ENCODE measurements at places on chromosomes 5 and 9.

GRCh38 chr9:8078641-8079140 lies 279.1 kb upstream of the DMAC1 start:
- DNase-seq, result no peak

- no peak for DNase-seq
Observed at GRCh38 chr5:136132087-136132486, 558 bp upstream of the SMAD5 start.

- no peak for DNase-seq
Observed at GRCh38 chr9:99878651-99879050, 27.8 kb upstream of the STX17 start.

DNA sequence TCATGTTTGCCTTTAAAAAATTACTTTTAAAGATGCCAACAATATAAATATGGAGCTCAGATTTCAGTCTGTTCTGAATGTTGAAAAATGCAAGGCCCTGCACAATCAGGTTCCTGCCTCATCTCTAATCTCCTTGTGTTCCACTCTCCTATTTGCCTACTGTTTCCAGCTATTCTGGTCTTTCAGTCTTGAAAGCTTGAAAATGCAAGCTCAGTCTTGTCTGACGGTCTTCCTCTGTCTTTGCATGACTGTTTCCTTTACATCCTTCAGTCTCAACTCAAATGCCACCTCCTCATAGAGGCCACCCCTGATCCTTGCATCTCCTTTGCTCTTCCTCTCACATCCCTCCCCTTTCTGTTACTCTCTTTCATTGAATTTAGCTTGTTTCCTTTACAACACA lies 354.9 kb downstream of the KIF4B start:
- DNase-seq, result no peak

- no peak for DNase-seq
Observed at GRCh38 chr5:61801174-61801573, 469.1 kb downstream of the ZSWIM6 start.

- DNase-seq, result no peak
Observed at GRCh38 chr9:133701321-133701980, 36.7 kb downstream of the SARDH start.

GRCh38 chr9:89640361-89640760 lies 35.5 kb downstream of the GADD45G start:
- DNase-seq, result no peak

DNA sequence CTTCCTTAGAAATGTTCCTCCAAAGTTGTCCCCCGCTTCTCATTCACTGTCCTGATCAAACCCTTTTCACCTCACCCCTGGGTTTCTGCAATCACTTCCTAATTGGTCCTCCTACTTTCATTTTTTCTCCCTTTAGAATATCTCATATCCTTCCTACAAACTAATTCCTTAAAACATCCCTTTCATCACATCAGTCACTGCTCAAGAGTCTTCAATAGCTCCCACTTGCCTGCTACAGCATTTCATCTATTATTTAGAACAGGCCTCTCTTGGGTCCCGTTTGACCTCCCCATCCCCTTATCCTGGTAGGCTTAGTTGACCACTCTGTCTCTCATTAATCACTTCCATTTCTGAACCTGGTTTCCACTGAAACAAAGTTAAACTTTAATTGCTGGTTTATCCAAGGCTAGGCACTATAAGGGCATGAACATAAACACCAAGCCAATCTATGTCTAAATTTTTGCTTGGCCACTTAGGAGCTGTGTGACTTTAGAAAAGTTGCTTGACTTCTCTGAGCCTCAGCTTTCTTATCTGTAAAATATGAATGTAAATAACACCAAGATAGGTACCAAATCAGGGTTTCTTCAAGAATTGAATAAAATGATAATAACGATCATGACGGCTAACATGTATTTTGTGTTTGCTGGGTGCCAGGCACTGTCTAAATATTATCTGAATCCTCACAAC lies 202.1 kb upstream of the WWC1 start:
- no peak for DNase-seq

DNA sequence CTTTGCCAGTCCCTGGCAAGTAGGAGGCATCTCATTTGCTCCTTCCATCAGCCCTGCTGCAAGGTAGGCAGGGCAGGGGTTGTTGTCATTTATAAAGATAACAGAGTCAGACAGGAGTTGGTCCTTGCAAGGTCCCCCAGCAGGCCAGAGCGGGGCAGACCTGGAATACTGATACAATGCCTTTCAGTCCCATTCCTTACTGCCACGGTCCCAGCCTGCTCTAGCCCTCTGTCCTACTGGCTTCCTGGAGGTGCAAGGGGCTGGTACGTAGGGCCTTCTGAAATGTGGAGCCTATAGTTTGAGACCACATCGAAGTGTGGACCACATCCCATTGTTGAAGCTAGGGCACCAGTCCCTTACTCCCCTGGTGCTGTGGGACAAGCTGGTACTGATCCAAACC lies 42.8 kb upstream of the PITX1 start:
- no peak for DNase-seq

DNA sequence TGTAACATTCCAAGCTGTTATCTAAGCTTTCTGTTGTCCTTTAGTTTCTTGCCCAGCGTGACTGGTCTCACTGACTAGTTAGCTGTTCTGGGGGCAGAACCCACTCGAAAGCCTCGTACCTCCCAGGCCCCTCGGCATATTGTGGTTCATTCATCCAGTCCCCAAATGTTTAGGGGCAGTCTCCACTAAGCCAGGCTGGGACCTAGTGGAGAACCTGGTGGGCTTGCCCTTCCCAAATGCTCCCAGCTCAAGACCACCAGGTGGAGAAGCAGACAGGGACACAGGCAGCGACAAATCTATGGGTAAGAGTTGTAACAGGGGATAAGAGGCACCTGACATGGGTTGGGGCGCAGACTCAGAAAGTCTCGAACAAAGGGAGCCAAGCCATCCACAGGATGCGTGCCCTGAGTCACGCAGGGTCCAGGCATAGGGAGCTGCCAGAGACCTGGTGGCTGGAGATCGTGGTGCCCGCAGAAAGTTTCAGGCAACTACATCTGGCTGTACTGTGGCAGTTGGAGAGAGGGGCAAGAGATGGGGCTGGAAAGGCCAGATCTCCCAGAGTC lies 851 bp upstream of the EEIG1 start:
- no peak for DNase-seq

- no peak for DNase-seq
Observed at GRCh38 chr5:72015103-72015548, 92.1 kb upstream of the MAP1B start.

DNA sequence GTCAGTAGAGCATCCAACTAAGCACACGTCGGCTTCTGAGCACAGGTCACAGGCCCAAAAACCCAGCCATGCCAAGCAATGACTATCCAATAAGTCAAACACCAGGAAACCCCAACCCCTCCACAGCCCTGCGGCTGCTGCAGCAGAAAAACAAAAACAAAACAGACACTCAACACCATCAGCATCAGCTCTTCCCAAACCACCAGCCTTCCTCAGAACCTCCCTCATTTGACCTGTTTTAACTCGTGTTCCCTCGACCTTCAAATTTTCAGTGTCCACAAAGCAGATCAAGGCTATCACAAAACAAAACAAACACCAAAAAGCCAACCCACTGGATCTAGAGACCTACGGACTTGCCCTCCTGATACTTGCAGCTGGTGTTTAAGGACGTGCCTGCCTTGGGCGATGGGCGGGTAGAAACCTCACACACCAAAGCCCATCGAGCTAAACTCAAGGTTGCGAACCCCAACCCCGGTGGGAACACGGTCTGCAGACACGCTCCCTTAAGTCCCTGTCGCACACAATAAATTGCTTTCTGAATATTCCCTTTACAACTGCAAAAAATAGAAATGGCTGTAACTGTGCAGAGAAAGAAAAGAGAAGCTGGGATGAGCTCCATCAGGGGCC lies 247.1 kb upstream of the ANKRD55 start:
- DNase-seq, result no peak

DNA sequence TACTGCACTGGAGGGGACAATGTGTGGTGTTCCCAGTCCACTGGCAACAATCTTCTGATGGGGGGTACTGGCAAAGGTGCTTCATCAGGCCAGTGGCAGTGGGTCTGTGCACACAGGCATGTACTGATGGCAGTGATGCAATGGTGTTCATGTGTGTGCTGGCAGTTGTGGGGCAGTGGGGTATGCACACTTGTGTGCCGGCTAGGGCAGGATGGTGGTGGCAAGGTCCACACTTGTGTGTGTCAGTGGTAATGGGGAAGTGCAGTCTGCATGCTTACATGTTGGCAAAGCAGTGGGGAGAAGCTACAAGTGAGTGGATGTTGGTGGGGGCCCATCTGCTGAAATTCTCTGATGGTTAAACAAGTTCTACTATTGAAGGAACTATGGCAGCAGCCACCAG lies 504.6 kb upstream of the ZNF462 start:
- no peak for DNase-seq

DNA sequence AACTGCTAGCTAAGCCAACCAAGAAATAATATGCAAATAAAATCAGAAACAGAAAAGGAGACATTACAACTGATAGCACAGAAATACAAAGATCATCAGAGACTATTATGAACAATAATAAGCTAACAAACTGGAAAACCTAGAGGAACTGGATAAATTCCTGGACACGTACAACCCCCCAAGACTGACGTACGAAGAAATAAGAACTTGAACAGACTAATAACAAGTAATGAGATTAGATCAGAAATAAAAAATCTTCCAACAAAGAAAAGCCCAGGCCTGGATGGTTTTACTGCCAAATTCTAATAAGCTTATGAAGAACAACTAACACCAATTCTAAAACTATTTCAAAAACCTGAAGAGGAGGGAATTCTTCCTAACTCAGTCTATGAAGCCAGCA lies 67.9 kb downstream of the EPB41L4A start:
- DNase-seq, result no peak

- no peak for DNase-seq
Observed at GRCh38 chr9:137515338-137515724, 34.9 kb downstream of the PNPLA7 start.

- DNase-seq, result no peak
Observed at GRCh38 chr5:177496727-177497291, 595 bp downstream of the PDLIM7 start.

- DNase-seq, result no peak
Observed at GRCh38 chr5:60634051-60634450, 65.9 kb downstream of the DEPDC1B start.

DNA sequence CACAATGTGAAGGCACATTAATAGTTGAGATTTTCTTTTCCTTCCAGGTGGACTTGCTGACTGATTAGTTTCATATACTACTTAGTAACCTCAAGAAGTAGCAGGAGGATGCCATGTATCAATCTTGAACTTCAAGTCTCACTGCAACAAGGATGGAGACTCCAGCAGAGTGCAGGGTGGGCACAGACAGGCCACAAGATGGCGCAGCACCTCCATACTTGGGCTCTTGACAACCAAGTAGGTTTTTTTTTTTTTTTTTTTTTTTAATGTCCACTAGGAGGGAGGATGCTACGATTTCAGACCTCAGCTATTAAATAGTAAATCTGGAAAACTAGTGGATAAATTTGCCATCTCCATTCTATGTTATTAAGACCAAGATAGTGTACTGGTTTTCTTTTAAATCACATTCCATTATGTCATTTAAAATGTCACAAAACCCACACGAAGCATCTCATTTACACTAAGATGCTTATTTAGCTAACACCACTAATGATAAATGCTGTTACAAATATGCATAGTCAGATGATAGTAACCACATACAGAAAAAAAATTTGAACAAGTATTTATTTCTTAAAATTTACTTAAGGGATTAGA lies 58.6 kb downstream of the IL6ST start:
- no peak for DNase-seq

DNA sequence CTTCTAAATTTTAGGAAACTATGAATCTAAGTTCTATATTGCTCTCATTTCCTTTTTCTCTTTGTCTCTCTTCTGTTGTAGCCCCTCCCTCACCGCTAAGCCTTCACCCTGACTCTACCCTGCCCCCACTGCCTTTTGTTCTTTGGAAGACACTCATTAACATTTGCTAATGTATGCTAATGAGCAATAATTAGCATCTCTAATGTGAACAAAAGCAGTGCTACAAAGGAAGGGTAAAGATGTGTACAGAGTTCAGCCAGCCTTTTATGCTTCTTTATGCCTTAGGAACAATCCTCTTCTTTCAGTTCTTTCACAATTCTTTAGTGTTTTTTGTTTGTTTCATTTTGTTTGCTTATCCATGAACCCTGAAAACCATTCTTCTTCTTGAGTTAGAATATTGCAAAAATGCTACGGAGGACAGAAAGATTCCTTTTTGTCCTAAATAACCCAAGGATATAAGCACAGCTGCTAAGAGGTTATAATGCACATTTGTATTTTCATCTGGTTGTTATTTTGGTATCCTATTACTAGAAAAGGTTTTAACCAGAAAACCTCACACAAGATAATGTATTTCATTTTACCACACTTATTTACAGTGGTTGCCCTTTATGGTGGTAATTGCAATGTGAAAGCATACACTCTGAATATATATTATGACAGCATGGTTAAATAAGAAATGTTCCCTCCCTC lies 159.3 kb downstream of the TMC1 start:
- DNase-seq, result peak; percentile 82

DNA sequence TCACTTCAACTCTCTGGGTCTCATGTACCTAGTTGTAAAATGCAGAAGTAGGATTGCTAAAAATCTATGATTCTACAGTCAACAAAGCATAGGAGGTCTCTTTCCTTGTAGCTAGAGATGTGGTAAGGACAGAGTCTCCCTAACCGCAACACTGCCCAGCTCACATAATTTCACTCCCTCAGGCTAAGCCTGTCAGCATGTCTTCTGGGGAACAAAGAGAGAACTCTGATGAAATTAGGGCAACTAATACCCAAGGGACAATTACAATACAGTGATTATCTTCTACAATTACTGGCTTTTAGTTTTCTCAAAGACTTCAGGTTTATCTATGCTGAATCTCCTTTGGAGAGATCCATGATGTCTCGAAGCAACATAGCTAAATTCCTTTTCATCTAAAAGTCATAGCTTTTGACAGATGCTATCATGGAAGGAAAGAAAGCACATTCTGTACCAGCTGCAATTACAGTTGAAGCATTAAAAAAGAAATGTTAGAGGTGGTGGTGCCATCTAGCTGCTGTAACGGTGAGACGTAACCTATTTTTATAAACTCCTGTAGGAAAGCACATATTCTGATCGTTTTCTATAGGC lies 141.1 kb upstream of the TARS1 start:
- DNase-seq, result no peak

DNA sequence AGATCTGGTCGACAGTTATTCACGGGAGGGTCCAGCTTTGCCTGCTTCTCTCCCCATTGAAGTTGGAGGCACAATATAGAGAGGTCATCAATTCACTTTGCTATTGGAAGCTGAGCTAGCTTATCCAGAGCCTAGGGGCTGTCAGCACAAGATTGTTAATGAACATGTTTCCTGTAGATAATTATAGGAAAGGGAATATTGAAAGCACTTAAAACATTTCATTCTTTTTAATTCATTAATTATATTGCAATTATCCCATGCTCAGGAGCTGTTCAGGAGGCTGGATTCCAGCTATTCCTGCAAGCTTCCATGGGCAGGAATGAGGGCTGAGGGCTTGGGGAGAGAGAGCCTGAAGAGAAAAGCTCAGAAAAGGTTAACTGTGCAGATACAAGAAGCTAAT lies 153.1 kb upstream of the BRINP1 start:
- no peak for DNase-seq

All from iPS DF 19.7 (cell line).